ENCODE measurements at places on chromosomes 2 and 18. TPM values are rescaled to one million over a fixed set of nuclear protein-coding genes. Genes with fewer than 3 reads are reported as not detected.

GRCh38 chr2:177923323-177923722, 149.3 kb downstream of the PDE11A start:
- DNase-seq, result no peak

The KIF3C gene
- 0.88 TPM for total RNA-seq

DNA sequence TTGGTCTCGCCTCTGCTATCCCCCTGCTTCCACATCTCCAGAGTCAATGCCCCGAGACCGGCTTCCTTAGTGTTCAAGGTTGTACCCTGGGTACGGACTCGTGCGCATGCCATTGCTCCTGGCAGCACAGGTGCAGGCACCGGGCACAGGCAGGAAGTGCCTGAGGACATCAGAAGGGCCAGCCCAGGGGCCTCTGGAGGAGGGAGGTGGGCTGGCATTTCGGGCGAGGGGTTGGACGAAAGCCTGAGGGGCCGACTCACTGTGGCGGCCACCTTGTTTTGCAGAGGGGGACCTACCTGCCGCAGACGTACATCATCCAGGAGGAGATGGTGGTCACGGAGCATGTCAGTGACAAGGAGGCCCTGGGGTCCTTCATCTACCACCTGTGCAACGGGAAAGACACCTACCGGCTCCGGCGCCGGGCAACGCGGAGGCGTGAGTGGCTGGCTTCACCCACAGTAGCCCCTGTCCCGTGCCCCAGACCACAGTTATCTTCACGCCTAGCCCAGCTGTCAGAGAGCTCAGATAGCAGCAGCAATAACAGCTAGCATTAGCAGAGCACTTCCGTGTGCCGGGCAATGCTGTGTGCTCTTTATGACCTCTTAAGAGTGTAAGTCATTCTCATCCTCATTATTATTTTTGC, 12.5 kb downstream of the ITM2C start:
- DNase-seq, result peak; percentile 40

The CKAP2L gene
- 0.20 TPM for total RNA-seq

The REV1 gene
- 21.6 TPM for total RNA-seq

The NCKAP5 gene
- total RNA-seq, result 11.7 TPM

- no peak for DNase-seq
Observed at GRCh38 chr2:177598326-177599138, 206.0 kb downstream of the AGPS start.

- DNase-seq, result no peak
Observed at GRCh38 chr2:555164-555922, 121.9 kb downstream of the TMEM18 start.

The SNED1 gene
- total RNA-seq, result 8.2 TPM

The ZNF236 gene
- 5.5 TPM for total RNA-seq

GRCh38 chr2:6965071-6965795, 48.0 kb downstream of the RNF144A start:
- DNase-seq, result no peak

- no peak for DNase-seq
Observed at GRCh38 chr2:9219027-9219445, 12.4 kb downstream of the ASAP2 start.

The ICOS gene
- not detected for total RNA-seq

GRCh38 chr18:22363867-22364463, 53.8 kb downstream of the CTAGE1 start:
- no peak for DNase-seq

DNA sequence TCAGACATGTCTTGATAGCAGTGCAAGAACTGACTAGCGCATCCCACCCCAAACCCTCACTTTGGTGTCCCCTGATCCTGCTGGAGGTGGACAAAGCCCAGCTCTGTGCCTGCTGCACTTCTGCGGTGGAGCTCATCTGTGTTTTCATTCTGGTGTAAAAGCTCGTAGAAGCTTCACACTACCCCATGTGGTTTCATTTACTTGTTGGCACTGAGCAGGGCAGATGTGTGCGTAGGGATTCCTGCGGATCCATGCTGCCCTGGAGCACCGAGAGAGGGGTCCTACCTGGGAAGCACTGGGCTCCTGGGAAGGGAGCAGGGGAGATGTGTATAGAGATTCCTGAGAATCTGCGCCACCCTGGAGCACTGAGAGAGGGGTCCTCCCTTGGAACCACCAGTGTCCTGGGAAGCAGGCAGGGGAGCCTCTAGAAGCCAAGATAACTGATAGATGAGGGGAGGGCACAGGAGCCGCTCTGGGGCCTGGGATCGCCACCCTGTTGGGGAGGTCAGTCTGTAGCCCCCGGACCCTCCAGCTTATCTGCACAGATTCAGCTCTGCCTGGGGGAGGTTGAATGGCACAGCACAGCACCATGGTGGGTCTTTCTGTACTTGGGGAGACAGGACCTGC, 106.9 kb upstream of the OTOS start:
- DNase-seq, result no peak

The PDCD1 gene
- total RNA-seq, result 0.61 TPM

GRCh38 chr2:164839914-164840457, 1.6 kb downstream of the COBLL1 start:
- DNase-seq, result no peak

GRCh38 chr2:65103013-65103715, 26.7 kb downstream of the RAB1A start:
- no peak for DNase-seq

- no peak for DNase-seq
Observed at GRCh38 chr2:178211943-178212342, 17.6 kb downstream of the OSBPL6 start.

DNA sequence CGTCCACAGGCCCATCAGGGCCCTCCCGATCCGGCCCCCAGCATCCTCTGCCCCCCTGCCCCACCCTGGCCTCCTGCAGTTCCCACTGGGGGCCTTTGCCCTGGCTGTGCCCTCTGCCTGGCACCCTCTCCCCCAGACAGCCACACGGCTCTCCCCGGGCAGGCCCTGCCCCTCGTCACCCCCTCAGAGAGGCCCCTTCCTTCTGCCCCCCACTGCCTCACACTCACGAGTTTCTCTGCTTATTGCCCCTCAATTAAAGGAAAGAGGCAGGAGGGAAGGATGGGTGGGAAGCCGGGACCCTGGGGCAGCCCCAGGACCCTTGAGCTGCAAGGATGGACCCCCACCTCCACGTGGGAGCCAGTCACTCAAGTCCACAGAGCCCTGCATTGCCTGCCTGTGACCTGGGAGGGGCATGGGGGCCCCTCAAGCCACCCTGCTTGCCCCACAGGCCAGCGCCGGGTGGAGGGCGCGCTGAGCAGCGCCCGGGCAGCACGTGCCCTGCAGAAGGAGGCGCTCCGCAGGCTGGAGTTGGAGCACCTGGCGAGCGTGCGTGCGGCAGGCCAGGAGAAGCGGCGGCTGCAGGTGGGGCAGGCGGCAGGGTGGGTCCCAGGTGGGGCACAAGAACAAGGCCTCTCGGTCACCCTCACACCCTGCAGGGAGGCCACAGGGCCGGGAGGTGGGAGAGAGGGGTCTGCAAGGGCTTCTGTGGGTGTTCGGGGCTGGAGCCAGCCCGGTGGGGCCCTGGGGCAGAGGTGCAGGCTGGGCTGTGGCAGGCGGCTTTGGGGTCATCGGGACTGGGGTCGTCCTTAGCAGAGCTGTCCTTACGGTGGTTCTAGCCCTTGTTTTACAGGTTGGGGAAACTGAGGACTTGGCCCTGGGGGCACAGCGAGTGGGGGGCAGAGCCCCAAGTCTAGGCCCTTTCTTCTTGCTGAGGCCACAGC, 30.5 kb upstream of the SNED1 start:
- DNase-seq, result no peak

DNA sequence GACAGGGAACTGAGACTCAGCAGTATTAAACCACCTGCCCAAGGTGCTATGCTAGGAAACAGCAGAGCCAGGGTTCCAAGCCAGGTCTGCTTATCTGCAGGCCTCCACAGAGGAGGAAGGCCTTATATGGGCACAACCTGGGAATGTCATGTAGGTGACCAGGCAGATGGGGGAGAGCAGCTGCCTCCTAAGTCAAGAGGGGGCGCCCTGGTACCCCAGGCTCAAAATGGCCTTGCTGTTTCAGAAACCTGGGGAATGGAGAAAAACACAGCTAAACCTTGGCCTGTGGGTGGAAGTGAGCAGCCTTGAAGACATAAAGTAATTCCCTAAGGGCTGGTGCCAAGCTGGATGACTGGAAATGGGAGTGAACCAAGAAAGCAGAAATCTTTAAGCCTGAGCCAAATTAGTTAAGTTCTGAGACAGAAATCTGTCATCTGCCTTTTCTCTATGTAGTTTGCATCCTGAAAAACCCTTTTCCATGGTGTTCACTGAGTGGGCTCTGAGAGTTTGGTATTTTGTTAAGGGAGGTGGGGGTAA, 79.1 kb downstream of the MAPK4 start:
- DNase-seq, result no peak

- DNase-seq, result no peak
Observed at GRCh38 chr18:28018351-28018750, 158.6 kb downstream of the CDH2 start.

DNA sequence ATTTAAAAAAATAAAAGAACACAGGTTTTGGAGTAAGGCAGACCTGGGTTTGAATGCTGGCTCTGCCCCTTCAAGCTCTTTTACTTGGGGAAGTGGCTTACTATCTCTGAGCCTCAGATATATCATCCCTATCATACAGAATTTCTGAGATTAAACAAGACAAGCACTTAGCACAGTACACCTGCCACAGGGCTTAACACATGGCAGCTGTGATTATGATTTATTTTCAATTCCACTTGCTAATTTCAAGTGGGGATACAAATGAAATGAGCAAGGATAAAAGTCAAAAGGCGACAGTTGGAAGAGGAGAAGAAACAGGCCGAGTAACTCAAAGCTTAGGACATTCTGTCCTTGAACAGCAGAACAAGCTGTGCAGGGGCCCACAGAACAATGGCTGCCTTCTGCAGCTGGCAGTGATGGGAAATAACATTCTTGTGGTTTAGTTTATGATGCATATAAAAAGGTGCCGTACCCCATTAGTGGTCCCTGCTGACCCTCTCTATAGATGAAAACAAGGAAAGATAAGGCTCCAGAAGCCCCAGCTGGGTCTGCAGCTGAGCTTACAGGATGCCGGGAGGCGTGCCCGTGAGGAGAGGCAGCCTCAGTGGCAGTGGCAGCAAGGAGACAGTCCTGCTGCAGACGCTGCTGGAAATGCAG, 45.3 kb downstream of the KIF3C start:
- no peak for DNase-seq

DNA sequence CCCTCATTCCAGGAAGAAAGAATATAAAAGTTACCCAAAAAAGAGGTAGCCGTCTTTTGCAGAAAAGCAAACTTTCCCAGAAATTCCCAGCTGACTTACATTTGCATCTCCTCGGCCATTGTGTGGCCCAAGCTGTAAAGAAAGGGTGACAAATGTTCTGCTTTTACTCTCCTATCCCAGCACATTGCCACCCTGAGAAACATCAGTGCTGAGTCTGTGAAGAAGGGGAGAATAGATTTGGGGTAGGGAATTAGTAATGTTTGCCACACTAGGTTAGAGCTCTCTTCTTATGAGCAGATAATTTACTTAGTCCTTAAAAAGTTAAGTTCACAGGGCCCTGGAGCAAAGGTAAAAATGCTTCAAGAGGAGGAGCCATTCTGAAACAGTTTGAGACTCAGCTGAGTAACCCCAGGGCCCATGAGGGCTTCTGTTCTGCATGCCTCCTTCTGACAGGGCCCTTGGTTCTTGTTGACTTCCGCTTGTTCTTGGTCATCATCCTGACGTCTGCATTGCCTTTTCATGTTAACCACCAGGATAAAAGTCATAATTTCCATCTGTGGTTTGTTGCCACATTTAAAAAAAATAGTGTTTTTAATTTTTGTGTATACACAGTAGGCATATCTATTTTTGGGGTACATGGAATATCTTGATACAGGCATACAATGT, 550.7 kb downstream of the RNF144A start:
- no peak for DNase-seq

The SERPINB2 gene
- not detected for total RNA-seq

The KCNG2 gene
- total RNA-seq, result not detected

The TBR1 gene
- not detected for total RNA-seq

The CRYBA2 gene
- total RNA-seq, result not detected

- DNase-seq, result no peak
Observed at GRCh38 chr2:72963423-72964145, 46.3 kb downstream of the EMX1 start.

DNA sequence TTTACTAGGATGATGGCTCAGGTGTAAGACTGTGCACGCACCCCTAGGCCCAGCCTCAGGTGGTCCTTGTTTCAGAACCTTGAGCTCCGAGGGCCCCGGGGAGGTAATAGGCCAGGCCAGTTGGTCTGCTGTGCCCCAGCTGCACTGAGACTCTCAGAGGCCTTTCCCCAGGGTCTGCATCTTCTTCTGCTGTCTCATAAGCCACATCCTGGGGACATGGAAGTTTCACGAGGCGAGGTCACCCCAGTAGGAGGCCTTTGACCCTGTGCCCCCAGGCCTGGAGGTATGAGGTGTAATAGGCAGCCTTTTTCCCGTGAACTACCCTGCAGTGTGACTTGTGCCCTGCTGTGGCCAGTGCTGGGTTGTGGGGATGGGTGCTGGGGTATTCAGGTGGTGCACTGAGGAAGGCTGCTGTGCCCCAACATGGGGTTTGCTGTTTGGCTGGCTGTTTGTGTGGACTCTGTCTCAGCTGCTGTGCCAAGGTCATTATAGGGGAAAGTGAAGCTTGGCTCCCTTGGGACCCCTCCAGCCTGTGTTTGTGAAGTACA, 6.9 kb downstream of the OXER1 start:
- DNase-seq, result no peak
